ENCODE measurements at places on chromosomes 7 and 10.

DNA sequence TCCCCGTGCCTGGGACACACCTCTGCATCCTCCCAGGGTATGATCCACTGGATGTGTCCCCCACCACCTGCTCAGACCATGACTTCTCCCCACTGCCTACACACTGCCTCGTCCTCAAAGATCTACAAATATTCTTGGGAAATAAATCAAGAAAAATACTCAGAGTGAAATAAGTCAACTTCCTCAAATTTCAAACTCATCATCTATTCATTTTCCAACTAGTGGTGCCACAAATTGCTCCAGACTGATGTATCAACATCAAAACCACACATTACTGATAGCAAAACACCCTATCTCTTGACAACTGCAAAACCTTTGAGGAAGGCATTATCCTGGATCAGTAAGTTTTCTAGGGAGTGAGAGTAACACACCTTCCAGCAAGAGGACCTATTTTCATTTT, 87.7 kb downstream of the GRB10 start:
- no peak for DNase-seq

DNA sequence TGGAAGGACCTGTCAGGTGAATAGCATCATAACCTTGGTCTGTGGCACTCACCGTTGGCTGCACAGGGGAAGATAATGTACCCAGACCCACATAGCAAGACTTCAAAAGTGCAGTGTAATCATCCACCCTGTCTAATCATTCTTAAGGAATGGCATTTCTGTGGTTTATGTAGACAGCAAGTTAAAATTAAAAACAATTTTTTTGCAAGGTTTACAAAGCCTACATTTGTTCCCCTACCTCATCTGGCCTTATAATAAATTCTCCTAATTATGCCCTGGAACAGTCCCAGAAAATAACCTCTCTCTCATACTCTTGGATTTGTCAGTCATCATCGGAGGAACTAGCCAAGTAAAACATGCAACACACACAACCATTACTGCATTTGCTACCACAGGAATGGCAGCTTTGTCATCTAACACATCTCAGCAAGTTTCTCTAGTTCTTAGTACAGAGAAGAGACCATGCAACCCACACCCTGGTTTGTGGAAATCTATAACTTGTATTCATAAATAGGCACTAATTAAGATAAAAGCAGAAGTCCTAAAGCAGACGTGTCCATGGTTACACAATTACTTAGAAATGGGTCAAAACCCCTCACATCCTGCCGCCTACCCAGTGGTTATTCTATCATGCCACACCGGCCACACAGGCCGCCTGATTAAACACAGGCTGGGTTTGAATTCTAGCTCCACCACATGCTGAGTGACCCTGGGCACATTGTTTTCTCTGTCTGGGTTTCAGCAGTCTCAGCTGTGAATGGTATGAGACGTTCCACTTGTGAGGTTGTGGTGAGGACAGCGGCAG, 19.1 kb downstream of the ABLIM1 start:
- no peak for DNase-seq

DNA sequence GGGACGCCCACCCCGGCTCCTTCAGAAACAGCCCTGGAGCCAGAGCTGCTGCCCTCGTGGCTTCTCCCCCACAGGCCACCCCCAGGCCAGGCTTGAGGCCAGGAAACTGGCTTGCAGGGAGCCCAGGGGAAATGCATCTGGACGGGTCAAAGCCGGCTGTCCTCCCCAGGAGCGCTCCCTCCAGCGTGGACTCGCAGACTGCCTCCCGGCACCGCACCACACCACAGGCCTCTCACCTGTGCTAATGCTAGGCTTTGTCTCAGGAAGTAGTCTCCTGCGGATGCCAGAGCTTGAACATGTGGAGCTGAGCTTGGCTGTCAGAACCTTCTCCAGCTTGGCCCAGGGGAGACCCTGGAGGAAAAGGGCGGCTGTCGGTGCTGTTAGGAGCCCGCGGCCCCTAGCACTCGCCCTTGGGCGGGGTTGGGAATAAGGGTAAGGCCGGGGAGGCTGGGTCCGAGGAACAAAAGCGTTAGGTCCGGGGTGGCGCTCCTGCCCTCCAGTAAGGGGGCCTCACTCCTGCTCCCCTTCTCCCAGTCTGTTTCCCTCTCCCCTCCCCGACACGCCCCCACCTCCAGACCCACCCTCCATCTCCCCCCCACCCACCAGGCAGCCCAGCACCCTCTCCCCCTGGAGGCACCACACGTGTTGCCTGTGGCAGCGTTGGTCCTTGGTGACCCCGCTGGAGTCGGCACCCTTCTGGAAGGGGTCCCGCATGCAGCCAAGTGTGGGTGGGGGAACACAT, 21.6 kb upstream of the DRGX start:
- no peak for DNase-seq

GRCh38 chr10:73646598-73647041, 5.3 kb upstream of the MYOZ1 start:
- no peak for DNase-seq

DNA sequence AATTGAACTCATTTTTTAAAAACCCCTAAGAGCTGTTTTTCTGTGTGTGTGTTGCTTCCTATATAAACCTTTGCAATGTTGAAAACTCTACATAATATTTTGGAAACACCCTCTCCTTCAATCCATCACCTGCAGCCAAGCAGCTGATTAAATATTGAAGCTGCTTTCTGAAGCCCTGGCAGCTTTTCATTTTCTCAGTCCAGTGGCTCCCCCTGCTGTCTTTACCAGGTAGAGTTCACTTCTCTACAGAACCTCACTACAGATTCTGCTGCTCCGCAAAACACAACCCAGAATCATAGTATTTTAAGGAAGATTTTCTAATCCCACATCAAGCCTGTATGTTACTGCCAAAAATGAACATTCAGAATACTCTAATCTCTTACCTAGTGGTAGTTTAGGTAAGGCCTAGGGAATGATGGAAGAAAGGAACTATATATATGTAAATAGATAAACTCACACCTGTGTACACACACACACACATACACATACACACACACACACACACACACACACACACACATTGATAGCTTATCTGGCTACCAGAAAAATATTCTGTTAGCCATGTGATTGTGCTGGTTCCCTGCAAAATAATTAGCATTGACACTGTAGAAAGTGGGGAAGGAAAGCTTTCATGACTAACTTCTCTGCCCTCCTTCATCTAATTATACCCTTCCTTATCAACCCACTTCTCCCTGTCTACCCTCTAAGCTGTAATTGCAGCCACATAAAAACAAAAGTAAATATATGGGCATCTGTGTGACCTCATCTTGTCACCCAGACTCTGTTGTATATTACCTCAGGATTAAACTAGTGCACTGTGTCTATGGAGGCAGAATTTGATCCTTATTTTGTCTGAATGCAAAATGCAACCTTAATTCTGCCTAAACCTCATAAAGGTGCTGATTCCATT, 229.5 kb upstream of the FZD1 start:
- DNase-seq = no peak

DNA sequence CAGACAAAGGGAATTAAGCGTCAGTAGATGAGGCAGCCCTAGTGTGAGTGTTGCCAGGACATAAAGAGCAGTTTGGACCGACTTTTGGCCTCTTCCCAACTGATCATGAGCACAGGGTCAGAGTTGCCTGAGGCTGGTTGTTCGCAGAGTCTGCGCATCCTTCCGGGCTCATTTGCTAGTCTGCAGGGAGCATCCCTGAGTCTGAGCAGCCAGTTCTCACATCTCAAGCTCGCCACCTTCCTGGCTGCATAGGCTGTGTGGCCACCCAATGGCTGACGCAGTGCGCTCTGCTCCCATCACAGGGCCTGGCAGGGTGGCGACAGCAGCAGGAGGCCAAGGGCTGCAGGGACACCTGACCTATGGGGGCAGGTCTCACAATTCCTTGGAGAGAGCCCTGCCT, 5.0 kb downstream of the GAD2 start:
- DNase-seq = no peak

GRCh38 chr7:152574892-152575548, 100.9 kb downstream of the XRCC2 start:
- DNase-seq = no peak

DNA sequence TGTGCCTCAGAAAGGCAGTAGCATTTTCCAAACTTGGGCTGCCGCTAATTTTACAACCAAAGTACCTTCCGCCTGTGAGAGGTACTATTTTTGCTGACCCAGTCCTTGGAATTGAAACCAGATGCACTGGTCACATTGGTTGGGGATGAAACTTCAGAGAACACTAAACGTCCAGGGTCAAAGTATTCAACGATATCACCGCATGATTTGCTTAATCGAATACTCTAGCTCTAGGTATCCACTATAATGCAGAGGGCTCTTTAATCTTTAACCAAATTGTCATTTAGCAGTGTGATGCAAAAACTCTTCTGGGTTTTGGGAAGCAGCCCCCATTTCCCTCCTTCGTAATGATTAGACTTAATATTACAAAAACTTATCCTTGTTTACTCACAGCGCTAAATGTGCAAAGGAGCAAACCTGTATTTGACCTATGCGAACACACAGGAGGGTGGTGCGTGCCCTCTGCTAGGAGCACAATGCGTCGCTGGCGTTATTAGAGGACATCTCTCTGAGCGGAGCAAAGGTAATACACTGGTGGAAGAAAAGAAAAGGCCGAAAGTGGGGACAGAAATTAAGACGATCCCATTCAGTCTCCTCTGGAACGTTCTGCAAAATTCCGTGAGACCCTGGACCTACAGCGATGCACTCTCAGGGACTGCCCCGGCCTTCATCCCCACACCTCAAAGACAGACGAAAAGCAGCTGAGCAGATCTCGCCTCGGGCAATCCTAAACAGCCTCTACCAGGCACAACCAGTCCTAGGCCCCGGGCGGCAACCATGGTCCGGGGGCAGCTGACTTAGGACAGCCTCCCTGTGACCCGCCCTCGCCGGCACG, 916 bp upstream of the EEPD1 start:
- DNase-seq = no peak

- DNase-seq = no peak
Observed at GRCh38 chr7:75532639-75533038, 40.5 kb downstream of the SPDYE5 start.

- no peak for DNase-seq
Observed at GRCh38 chr10:48555310-48556042, 49.4 kb downstream of the ARHGAP22 start.

- no peak for DNase-seq
Observed at GRCh38 chr10:85544956-85545355, 821.6 kb downstream of the GRID1 start.

GRCh38 chr7:97479740-97480290, 252.1 kb upstream of the TAC1 start:
- DNase-seq = no peak

GRCh38 chr7:87628780-87629569, 777 bp downstream of the RUNDC3B start:
- no peak for DNase-seq

DNA sequence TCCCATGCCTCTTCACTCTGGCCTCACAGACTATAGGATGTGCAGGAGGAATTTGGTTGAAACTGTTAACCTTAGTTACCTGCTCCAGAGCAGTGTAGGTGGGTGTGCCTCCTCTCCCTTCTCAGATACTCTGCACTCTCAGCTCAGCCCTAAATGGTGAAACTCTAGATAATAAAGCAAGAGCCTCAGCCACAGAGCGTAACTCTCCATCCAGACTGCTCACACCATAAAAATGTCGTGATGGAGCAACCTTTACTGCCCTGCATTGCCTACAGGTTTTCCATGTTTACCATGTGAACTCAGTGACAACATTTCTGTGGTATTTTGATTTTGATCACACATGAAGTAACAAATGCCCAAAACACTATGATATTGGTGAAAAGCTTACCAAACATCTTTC, 227.7 kb downstream of the CREB5 start:
- DNase-seq = no peak

- DNase-seq = no peak
Observed at GRCh38 chr7:120991581-120991980, 3.1 kb downstream of the CPED1 start.

GRCh38 chr7:90701771-90702170, 105.7 kb downstream of the CDK14 start:
- DNase-seq = no peak

DNA sequence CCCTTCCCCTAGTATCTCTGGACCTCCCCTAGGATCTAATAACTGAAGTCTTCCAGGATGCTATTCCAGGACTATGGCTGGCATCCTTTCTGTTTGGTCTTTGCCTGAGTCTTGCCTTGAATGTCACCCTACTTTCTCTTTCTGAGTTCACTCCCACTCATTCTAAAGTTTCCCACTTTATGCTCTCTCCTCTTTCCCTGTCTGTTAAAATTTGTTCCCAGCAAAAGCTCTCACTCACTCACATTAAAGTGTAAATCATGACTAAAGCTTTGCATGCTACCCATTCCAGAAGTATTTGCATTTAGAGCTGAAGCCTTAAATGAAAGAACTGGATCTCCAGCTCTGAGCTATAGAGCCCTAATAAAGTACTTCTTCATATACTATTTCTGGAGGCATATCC, 42.1 kb upstream of the RAPGEF5 start:
- DNase-seq = no peak

GRCh38 chr7:158296798-158297104, 290.9 kb downstream of the PTPRN2 start:
- DNase-seq = no peak

- DNase-seq = peak; percentile 63
Observed at GRCh38 chr7:106153891-106154449, 41.9 kb upstream of the SYPL1 start.

DNA sequence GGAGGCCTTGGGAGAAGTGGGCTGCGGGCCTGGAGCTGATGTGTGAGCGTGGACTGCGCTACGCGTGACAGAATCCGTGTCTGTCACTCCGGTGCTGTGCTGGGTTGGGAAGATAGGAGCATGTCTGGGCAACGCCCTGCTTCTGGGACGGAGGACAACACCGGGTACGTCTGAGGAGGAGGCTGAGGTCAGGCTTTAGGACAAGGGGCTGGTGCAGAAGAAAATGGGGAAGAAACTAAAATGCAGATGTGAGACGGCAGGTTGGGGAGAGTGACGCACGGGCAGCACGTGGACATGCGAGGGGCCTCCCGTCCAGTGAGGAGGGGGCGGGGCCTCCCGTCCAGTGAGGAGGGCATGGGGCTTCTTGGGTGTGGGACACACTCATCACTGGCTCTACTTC, 207.4 kb downstream of the DNAJB6 start:
- DNase-seq = no peak

GRCh38 chr7:140992422-140992821, 22.3 kb downstream of the MRPS33 start:
- no peak for DNase-seq

- DNase-seq = no peak
Observed at GRCh38 chr10:72610466-72610865, 15.4 kb downstream of the MICU1 start.

GRCh38 chr10:687583-688311, 1.7 kb downstream of the DIP2C start:
- no peak for DNase-seq

DNA sequence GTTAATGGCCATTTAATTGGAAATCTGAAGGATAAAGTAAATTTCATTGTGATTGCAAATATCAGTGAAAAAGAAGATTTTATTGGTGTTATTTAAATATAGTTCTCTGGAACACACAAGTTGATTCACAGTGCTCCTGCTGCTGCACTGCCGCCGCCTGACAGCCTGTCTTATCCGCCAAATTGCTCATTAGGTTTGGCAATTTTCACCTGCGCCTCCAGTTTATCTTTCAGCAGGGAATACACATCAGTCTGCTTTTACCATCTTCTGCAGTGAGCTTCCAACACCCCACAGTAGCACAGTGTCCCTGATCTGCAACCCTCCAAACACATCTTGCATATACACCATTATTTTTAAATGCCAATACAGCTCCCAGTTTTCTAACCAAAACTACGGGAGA, 308.3 kb downstream of the PARD3 start:
- no peak for DNase-seq
